ENCODE measurements at places on chromosomes 2 and 18.

GRCh38 chr2:8509621-8510020 lies 172.2 kb upstream of the ID2 start:
- no peak for DNase-seq

- DNase-seq: no peak
Observed at GRCh38 chr18:61132031-61132430, 201.2 kb upstream of the CDH20 start.

DNA sequence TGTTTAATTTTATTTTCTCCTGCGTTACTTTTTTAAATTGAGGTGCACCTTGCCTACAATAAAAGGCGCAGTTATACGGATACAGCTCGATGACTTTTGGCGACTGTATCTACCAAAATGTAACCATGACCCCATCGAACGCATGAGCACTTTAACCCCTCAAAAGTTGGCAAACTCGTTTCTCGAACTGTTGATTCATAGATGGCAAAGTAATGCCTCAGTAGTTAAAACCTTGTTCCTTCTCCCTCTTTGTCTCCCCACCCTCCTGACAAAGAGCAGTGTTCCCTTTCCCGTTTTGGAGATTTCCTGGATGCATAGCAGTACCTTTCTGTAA lies 577 bp downstream of the MOGAT1 start:
- DNase-seq: no peak

DNA sequence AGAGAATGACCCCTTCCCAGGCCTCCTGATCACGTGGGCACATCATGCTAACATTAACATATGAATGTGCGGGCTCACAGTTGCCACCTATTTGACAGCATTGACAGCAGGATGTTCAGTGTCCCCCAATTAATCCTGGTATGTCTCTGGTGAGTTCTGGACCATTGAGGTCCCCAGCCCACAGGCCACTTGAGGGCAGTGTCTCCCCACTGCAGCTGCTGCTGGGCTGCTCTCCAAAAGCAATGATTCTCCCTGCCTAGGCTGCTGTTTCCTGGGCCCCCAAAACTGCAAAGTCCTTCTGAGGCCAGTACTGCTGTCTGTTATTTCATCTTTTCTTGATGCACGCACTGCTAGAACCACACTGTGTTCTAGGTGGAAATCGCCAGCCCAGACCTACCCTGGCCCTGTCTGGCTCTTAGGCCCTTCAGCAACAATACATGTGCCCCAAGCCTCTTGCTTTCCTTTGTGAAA lies 52.7 kb upstream of the MAPK4 start:
- DNase-seq: no peak

DNA sequence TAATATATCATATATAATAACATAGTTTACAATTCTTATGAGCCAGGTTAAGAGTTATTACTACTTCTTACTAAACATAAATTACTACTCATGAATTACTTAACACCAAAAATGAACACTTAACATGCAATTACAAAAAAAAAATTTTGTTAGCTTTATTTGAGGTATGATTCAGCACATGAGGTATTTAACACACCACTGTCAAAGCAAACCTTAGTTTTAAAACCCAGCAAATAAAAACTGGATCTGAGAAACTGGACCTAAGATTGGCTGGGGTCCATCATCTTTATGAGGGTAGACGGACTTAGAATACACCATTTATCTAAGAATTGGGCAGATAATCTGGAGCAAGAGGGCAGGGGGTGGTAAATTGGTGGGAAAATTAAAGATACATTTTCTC lies 81.8 kb upstream of the CREB1 start:
- DNase-seq: no peak

GRCh38 chr2:204507636-204508035 lies 37.6 kb upstream of the PARD3B start:
- DNase-seq: no peak

- no peak for DNase-seq
Observed at GRCh38 chr2:178295115-178295514, 100.8 kb downstream of the OSBPL6 start.

GRCh38 chr2:54528311-54528955 lies 72.3 kb downstream of the SPTBN1 start:
- DNase-seq: no peak

DNA sequence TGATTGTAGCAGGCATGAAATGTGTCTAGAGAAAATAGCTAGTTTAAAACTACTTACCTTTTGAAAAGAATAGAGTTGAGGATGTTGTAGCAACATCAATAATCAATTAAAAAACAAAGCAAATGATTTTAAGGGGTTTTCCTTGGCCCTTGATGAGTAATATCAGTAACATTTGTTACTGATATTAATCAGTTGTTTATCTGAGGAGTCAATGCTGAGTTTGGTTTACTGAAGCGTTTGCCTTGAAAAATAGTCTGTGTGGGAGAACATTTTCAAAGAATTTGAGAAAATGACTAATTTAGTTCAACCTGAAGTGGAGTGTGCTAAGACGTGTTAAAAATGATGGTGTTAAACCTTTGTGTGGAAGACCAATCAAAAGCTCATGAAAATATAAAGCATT lies 9.3 kb downstream of the PTH2R start:
- DNase-seq: no peak

DNA sequence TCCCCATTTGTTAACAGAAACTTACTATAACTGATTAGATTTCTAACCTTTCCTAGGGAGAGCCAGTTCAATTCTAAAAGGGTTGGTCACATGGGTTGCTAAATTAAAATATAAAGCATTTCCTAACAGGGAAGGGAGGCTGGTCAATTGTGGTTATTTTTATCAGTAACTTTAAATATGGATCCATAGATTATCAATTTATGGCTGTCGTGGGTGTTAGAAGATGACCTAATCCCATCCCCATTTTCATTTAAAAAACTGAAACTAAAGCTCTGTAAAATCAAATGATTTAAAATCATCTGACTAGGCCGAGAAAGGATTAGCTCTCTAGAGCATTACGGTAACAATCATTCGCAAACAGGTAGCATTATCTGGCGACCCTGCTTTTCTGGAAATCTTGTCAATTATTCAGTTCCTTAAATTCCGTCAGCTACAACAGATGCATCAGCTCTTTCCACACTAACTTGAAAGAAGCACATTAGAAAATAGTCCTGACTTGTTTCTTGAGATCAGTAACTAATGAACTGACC lies 953 bp upstream of the HNRNPA3 start:
- DNase-seq: no peak

- DNase-seq: no peak
Observed at GRCh38 chr2:10935953-10936942, 24.5 kb downstream of the KCNF1 start.

GRCh38 chr2:197097578-197098366 lies 171.3 kb upstream of the PGAP1 start:
- no peak for DNase-seq

DNA sequence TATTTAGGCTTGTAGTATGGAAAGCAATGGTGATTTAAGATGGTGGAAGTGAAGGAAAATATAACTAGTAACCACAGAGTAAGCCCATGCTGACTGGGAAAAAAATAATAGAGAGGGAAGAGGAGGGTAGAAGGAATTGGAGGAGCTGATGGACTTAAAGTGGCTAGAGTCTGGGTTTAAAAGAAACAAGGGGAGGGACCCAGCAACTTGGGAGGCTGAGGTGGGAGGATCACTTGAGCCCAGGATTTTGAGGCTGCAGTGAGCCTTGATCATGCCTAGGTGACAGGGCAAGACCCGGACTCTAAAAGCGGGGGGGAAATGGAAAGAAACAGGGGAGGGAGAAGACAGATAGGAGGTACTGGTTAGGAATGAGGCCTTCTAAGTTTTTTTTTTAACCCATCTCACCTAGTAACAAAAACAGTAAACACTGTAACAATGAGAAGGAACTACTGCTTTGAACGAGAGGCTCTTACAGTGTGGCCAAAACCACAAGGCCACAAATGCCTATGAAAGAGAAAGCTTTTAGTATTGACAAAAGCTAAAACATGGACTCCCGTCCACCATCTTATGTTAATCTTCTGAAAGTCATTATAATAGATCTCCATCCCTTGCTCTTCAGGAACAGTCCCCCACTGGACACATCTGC lies 26.6 kb downstream of the METTL8 start:
- DNase-seq: no peak

- no peak for DNase-seq
Observed at GRCh38 chr2:235727174-235727573, 233.3 kb downstream of the AGAP1 start.

DNA sequence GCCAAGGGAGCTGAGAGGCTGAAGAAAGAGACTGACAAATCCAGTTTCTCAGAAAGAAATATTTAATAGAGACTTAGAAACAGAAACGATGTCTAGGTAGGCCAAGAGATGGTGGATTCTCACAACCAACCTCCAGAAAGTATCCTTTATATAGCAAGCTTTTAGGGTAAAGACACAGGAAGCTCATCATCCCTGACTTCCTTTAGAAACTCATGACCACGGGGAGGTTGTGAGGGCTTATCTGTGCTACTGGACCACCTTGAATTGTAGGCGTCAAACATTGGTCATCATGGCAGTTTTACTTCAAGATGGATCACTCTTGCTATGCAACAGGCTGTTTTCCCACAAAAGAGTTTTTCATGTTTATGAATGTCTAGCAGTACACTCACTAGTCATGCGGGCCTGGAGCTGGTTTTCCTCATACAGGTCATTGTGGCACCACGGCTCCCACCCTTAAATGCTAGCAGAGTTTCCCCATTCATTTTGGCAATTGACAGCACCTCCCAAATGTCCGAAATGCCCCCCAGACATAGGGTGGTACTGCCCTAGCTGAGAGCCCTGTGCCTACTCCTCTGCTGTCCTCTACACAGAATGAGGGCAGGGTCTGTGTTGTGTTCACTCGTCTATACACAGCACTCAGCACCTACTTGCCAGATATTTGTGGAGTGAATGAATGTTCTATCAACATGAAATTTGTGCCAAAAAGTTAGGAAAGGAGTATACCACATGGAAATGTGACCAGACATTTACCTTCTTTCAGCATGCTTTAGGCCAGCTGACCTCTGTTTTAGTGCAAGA lies 89.0 kb downstream of the TMEM247 start:
- DNase-seq: no peak

Data from activated T-helper 1 cell treated with anti-CD3 and anti-CD28 coated beads, Interleukin-12 subunit alpha, Interleukin-12 subunit beta, Interleukin-2, Interleukin-4 antibody, amounts not matched to agents 30 ng/mL and 10 ng/mL and 1 ng/mL, durations not matched to agents 14 hours and 24 hours and 36 hours (primary cell).